ENCODE measurements at places on chromosomes 6 and 20.
A peak's percentile ranks its signal among the peaks of the same experiment; 100 is the strongest.

- DNase-seq: no peak
Observed at GRCh38 chr20:50318710-50319109, 128.1 kb downstream of the CEBPB start.

DNA sequence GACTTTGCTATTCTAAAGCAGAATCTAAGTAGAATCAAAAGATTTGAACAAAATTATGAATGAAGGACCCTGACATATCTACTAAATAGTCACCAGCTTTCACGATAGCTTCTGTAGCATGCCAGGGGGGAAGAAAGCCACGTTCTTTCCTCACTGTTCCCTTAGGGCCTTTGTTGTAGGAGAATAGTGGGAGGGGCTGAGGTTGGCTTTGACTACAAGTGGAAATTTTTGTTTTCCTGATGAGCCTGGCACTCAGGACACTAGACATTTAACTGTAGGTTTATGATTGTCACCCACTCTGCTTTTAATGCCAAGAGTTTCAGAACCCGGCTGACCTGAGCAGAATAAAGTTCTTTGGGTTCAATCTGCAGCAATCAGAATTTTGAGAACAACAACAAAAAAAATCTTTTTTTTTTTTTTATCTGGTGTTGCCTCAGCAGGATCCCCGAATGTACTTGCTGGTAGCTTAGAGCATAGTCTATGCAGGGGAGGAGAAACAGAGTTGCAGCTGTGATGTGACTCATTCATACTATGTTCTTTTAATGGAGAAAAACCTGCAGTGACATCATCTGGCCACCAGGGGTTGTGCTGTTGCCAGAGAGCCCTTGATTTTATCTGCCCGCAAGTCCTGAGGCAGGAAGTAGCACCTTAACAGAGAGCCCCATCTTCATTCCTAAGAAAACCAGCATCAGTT lies 38.5 kb downstream of the TPD52L1 start:
- peak; percentile 6 for DNase-seq

GRCh38 chr20:13422637-13423036 lies 201.6 kb downstream of the ISM1 start:
- no peak for DNase-seq

- DNase-seq: peak; percentile 42
Observed at GRCh38 chr20:47747669-47748031, 37.6 kb downstream of the SULF2 start.

DNA sequence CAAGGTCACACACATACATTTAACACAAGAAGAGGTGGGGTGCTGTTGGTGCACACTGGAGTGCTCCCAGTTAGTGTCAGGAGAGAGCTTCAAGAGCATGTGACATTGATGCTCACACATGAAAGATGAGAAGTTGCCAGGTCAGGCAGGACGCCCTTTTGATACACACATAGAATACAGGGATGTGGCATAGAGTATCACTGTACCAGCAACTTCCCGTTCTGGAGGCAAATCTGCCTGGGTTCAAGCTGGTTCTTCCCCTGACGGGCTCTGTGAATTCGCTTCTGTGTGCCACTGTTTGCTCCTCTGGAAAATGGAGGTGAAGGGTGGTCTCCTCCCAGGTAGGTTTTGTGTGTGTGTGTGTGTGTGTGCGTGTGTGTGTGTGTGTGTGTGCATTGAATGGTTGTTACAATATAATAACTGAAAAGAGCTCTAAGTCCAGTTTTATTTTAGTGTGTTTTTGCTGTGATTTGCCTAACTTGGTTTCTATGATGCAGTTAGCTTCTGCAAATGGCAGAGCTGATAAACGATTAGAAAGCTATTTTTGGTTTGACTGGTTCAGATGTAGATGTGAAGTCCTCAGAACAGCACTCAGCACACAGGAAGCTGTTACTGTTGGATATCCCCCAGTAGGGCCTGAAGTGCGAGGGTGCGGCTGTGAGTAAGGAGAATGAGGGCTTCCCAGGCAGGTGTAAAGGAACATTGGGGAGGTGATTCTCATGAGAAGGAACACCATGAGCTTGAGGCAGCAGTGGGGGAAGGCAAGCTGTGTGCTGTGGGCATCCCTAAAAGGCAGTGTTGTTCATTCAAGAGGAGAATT lies 53.4 kb downstream of the HIVEP1 start:
- DNase-seq: no peak

GRCh38 chr6:159487636-159488035 lies 205.4 kb downstream of the SOD2 start:
- no peak for DNase-seq

DNA sequence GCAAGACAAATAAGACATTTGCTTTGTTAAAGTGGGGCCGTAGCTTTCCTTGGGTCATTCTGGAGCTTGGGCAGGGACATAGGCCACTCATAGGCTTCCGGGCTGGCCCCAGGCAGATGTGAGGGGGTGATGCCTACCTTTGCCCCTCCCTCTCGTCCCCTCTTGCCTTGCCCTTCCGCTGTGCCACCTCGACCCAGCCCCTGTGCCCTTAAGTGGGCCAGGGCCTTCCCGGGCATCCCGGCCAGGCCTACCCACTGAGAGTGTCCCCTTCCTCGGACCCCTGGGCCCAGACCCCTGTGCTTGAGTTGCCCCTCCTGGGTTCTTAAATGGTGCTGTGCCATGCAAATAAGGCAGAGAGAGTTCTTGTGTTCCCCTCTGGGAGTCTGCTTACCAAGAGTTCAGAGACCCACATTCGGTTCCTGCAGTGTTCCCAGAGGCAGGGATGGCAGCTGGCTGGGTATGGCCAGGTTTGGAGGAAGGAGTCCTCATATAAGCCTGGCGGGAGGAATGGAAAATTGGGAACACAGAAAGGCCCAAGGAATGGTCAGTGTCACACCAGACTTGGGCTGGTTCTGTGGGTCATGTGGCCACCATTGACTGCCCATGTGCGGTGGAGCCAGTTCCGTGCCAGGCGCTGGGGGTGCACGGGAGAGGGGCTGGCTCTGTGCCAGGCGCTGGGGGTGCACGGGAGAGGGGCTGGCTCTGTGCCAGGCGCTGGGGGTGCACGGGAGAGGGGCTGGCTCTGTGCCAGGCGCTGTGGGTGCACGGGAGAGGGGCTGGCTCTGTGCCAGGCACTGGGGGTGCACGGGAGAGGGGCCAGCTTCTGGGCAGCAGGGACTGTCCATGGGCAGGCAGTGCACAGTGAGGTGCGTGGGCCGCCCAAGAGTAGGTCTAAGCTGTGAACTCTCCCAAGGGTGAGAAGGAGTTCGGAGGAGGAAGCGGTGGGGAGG lies 173.5 kb upstream of the SNX9 start:
- DNase-seq: peak; percentile 58

DNA sequence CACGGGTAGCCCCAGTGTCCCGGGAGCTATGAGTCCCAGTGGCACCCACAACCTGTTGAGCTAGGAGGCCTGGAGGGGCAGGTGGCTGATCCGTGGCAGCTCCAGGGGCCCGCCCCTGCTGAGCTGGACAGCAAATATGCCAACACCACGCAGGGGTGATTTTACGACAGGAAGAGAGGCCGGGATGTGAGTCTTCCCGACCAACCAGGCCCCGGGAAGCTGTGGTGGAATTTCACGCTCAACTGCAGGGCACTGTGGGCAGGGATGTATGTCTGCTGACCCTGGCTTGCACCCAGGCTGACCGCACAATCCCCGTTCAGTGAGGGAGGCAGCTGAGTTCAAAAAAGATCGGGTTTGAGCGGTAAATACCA lies 183.9 kb downstream of the ERMARD start:
- DNase-seq: no peak

GRCh38 chr6:142953373-142954273 lies 8.6 kb upstream of the HIVEP2 start:
- DNase-seq: no peak

DNA sequence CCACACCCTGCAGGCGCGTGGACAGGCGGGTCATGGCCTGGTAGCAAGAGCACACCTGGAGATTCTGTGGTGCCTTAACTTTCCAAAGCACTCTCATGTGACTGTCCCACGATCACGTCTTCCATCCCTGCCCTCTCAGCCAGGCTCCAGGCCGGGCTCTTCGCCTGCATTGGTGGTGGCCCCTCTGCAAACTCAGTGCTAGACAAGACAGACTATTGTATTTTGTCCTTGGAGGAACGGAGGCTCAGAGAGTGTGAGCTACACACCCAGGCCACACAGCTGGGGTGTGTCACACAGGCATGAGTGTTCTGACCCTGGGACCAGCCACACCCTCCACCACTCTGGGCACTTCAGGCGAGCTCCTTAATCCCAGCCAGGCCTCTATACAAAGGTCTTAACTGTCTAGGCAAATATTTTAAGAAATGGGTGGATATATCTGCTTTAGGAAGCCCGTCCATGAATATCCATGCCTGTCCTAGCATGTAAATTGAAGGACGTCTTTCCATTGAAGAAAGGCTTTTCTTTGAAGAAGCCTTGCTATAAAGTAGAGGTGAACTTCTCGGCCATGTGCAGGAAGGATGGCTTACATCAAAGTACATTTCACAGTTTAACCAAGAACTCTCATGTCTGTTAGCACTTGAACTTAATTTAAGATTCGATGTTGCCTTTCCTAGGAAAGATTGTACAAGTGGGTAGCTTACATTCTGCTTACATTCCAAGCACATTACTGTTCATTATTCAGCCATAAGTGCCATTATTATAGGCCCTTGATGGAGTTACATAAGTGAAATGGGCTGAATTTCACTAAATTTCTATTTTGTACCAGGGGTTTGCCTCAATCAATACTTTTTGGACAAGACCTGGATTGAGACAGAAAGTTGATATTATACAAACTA lies 263.9 kb downstream of the DLL1 start:
- no peak for DNase-seq

- no peak for DNase-seq
Observed at GRCh38 chr6:138817799-138818198, 21.9 kb downstream of the ECT2L start.

DNA sequence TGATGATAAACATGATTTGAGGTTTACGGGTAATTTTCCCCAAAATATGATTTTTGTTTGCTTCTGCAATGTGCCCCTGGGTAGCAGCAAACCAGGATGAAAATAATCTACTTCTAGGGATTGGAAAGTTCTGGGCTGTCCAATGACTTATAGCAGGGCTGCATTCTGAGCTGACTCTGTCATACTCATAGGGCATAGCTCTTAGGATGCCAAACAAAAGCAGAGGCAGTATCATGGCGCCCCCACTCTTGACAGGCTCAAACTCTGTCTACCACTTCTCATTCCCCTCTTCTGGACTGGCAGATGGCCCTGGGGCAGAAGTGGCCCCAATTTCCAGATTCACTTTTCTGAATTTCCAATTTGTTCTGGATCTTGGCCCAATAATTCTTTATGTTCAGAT lies 10.3 kb downstream of the SERPINB1 start:
- DNase-seq: no peak

DNA sequence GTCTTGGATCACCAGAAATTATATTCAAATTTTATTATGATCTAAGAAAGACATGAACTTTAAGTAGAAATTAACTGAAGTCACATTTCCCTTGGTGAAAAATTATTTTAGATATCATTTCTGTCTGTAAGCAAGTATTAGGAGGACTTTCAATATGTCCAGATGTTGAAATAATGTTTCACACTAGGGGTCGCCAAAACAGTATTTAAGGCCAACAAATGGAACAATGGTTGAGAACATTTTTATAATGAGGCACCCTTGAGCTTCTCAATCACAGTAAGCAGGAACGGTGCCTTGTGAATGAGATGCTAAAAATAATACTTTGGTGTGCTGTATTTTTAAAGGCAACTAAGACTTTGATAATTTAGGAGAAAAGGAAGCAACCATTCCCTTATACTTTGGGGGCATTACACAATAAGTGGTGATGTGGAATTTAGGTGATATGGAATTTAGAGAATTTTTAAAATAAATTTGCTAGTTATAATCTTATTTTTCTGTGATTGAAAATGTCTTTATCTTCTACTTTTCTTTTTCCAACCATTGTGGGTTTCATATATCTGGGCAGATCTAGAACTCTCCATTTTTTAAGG lies 9.6 kb upstream of the SF3B5 start:
- DNase-seq: no peak

DNA sequence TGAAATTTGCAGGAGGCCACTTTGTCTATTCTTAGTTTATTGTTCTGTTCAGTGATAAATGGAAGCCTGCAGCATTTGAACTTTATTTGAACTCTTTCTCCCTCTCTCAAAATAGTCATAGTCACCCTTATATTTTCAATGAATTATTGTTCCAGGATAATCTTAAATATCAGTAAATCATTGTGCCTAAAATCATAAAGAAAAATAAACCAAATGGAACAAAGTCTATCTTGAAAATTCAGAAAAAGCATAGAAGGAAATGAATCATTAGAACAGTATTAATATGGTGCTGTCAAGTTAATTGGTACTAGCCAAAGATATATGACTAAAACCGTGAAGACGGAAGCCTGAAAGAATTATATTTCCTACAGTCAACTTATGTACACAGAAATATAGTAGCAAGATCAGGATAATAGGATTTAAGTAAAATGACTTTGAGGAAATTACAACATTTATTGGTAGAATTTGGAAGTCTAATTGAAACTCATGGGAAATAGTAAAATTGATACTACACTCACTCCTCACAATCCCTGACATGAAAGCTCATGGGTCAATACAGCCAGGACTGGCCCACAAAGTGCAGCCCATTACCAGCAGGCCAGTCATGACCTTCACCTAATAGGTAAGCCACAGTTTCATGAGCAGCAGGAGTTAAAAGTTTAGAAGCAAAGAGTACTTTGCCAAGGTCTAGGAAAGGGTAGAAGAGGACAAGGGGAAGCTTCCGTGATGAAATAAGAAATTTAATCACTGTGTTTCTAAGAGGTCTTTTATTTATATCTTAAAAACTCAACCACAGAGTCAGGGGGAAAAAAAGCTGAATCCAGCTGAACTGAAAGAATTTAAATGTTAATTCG lies 119.9 kb upstream of the ENPP5 start:
- no peak for DNase-seq

GRCh38 chr6:55836481-55836880 lies 38.9 kb downstream of the BMP5 start:
- DNase-seq: no peak

- DNase-seq: no peak
Observed at GRCh38 chr6:19613678-19614077, 223.5 kb upstream of the ID4 start.

DNA sequence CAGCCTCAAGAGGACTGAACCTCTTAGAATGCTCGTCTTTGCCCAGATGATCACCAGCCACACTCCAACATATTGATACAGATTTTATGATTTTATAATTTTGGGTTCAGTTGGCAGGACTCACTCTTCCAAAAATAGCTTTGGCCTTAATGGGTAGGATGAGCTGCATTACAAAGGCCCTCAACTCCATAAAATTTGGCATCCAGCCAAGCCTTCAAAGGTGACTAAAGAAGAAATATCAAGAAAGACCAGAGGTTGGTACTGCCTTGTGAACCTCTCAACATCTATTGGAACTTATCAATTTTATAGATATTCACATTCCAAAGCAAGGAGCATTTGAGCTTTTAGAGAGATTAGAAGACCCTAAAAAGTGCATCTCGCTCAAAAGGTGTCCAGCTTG lies 48.4 kb upstream of the SNAP25 start:
- DNase-seq: no peak

DNA sequence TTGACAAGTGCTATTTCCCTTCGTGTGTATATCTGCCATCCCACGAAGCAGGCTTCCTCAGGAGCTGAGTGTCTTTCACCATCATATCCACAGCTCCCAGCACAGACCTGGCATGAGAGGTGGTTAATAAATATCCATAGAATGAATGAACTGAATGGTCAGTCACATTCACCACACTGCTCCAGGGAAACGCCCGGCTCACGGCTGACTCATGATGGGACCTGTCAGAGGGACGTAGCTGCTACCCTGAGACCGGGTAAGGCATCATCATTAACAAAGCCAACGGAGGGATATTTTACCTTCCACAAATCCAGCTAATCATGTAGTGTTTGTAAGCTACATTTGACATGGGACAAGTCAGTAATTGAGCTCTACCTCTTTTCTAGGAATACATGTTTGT lies 12.5 kb downstream of the AGPAT4 start:
- DNase-seq: no peak
